Activated CD8-positive, alpha-beta T cell treated with anti-CD3 and anti-CD28 coated beads for 36 hours (primary cell): ENCODE measurements at places on chromosomes 12 and 14. TPM values are rescaled to one million over a fixed set of nuclear protein-coding genes. Genes with fewer than 3 reads are reported as not detected.
A peak's percentile ranks its signal among the peaks of the same experiment; 100 is the strongest.

DNA sequence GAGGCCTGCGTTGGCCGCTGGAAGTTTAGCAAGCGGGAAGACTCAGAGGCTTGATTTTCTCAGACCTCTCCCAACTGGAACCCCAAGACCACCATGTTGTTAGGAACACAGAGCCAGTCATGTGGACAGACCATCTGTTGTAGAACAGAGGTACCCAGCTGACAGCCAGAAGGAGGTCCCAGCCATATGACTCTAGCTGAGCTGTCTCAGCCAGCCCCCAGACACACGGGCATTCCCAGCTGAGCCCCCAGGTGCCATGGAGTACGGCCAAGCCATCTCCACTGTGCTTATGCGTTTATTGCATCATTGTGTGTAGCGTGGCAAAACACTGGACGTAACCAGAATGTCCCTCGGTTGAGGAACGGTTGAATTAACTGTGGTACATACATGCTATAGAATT lies 421.9 kb downstream of the TMEM132D start:
- no peak for DNase-seq

The SLC6A13 gene
- total RNA-seq = not detected

DNA sequence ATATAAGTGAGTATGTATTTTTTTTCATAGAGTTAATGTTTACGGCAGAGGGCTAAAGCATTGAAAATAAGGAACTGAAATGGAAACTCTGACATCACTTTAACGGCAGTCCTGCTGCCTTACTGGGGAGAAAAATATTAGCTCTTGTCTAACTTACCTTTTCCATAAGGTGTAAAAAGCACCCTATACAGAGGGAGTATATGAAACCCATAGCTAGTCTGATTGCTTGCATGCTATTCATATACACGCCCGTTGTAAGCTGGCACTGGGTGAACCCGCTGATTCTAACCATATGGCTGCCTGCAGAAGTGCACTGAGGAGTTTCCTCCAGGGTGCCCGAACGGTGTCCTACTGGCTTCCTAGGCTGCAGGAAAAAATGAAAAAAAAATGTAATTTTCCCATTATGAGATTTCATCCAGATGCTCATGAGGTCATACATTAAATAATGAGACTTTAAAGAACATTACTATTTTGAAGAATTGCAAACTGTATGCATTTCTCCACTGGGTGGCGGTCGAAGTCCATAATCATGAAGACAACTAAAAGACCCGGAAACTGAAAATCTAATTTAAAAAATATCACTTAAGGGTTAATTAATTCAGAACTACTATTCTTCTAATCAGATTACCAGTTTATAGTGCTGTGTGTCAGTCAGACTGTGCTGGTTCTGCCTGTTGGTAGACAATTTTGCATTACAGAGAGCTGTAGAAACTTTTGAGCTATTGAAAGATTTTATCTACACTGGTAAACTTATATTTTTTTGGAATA lies 144.7 kb downstream of the ALX1 start:
- peak; percentile 57 for DNase-seq

DNA sequence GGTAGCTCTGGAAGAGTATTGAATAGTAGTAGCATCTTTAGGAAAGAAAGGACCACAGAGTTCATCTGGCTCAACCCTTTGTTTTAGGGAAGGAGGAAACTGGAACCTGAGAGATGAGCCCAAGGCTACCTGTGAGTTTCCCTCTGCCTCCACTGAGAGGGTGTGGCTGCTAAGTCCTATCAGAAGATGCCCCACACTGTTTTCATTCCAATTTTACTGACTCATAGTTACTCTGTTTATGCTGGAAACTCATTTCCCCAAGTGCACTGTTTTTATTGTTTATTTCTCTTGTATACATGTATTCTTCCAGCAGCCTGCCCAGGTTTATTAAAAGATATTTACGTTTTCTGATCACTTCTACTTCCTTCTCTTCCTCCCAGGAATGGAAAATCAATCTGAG lies 127.4 kb upstream of the ARHGAP5 start:
- DNase-seq = no peak

The RTL1 gene
- total RNA-seq = not detected

DNA sequence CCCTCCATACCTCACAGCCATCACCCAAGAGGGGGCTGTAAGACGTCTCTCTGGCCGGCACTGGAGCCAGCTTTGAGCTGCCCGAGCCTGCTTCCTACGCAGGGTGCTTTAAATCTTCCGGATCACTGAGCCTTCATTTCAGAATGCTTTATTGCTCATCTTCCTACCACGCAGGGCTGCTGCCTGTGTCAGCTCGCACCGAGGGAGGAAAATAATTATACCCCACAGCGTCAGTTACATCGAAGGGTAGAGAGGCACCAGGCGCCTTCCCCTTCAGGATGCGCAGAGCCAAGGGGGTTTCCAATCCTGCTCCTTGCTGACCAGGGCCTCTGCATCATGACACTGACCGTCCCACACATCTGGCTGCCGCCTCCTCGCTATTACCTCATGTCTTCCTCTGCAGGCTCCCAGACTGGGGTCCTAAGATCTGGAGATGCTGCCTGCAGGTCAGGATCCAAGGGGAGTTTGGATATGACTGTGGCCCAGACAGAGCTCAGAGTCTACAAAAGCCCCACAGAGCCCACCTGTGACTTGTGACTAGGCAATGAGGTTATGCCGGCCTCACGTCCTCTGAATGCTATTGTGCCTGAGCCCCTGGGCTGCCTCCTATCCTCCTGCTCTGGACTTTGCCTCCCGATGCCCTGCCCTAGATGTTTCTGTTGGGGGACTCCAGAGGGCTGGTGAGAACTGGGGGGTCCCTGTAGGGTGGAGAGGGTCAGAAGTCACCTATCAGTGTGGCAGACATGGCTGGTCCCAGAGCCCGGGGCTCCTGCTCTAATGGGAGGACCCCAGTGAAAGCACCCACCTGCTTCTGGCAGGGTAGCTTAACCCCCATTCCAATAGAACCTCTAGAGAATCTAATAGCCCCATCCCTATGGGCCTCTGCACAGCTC lies 220.3 kb upstream of the RTL1 start:
- DNase-seq = no peak

DNA sequence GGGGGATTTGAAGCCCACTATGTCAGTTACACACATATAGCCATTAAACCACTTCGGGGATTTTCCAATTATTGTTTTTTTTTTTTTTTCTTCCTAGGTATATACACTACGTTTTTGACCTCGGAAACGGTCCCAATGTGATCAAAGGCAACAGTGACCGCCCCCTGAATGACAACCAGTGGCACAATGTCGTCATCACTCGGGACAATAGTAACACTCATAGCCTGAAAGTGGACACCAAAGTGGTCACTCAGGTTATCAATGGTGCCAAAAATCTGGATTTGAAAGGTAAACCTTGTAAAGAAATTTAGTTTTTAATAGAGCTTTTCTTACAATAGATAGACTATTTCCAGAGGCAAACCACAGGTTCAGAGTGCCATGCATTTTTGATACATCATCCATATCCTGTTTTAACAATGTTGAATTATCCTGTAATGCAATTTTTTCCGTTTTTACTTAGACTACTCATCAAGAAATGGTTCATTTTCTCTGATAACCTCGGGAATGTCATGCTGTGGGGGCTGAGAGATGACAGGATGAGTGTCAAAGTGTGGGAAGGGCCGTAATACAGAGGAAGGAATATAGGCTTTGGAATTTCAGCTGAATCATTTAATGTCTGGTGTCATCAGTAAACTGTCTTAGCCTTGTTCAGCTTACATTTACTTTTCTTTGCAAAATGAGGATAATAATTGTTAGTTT lies 797.1 kb downstream of the NRXN3 start:
- no peak for DNase-seq

DNA sequence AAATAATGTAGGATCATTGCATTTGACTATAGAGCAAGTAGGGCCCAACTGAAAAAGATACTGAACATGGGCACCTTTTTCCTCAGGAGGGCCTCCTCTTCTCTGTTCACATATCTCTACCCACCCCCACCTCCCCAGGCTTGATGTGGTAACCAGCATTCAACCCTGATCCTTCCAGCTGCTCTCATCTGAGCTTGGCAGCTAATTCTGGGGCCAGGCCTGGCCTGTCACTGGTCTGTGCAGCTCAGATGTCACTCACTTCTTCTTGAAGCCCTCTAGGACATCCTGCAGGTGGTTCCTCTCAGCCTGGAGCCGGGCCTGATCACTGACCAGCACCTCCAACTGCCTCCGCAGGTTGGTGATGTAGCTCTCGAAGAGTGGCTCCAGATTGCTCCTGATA lies 2.1 kb downstream of the KRT84 start:
- DNase-seq = peak; percentile 9

DNA sequence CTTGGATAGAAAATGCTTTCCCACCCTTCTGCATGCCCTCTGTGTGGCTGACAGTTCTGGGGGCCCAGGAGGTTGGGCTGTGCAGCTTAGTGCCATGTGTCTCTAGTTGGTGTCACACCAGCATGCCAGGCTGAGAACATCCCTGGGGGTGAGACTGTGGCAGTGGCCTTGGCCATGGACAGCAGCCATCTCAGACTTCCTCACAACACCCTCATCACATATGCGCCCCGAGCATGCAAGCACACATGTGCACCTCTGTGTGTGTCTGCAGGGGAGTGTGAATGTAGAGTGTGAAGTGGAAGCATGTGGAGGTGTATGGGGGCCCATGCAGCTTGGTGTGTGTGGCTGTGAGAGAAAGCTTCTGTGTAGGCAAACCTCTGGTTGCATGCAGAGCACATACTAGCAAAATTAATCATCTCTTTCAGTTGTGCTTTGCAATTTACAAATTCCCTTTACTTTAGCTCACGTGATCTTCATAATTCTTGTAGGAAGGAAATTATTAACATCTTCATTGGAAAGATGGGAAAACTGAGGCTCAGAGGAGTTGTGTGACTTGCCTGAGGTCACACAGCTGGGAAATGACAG lies 8.4 kb downstream of the ASIC1 start:
- no peak for DNase-seq

The TEAD4 gene
- 4.5 TPM for total RNA-seq

DNA sequence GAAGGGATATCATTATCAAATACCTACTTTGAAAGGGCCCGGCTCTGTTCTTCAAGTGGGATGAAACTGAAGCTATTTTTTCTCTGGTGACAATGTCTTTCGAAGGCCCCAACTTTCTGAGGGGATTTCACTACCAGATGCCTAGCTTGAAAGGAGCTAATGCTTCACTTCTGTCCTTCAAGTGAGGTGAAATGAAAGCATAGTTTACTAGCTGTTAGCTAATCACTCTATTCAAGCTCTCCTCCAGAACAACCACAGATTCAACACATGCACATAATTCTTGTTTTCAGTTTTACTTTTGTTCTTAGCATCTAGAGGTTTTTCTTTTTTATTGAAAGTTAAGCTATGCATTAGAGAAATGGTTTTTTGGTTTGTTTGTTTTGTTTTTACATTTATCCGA lies 571.4 kb downstream of the NOVA1 start:
- no peak for DNase-seq

DNA sequence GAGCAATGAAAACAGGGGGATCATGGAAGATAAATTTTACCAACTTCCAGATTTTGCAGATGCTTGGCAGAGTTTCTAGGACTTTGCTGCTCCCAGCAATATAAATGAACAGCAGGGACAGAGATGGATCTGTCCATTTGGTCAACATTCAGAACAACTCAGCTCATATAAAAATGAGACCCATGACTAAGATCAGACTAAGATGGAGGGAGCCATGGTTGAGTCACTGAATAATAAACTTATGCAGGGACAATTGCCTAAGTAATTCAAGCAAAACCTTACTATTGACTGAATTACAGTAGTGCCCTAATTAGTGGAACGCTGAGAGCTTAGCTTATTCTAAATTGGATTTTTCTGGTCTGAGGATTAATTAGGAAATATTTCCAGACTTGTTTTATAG lies 205.1 kb downstream of the SLC5A8 start:
- DNase-seq = no peak

DNA sequence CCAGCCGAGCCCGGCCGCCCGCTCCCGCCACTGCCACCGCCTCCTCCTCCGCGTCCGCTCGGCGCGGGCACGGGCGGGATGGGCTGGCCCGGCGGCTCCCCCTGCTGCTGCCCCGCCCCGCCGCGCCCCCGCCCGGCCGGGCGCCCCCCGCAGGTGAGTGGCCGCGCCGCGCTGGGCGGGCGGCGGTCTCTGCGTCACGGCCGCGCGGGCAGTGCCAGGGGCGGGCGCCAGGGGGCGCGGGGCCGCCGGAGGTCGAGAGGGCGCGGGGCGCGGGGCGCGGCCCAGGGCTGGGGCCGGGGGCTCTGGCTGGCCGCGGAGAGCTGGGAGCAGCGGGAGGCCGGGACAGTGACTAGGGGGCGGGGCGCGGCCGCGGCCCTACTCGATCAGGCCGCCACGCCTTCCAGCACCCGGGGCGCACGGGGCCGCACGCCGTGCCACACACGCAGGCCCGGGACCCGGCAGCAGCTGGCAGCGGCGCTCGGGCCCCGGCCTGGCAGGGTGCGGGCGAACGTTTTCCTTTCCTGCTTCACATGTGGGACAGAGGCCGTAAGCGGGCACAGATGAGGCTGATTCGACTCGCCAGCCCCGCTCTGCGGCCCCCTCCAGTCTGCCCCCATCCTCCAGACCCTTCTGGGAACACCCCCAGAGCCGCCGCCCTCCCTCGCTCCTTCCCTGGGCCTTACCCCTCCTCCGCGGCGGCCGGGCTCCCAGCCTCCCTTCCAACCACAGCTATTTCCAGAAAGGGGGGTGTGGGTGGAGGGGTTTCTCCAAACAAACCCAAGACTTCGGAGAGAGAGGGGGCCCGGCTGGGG lies 2.4 kb upstream of the TNS2 start:
- DNase-seq = peak; percentile 64

The NEDD8 gene
- total RNA-seq = 172 TPM

The EID3 gene
- total RNA-seq = 3.7 TPM

The ALKBH2 gene
- total RNA-seq = 37.8 TPM

- no peak for DNase-seq
These were observed 63.9 kb downstream of the RERG start for GRCh38 chr12:15157269-15157671.
